ENCODE measurements at places on chromosomes 7 and 10. TPM values are rescaled to one million over a fixed set of nuclear protein-coding genes. Genes with fewer than 3 reads are reported as not detected.

DNA sequence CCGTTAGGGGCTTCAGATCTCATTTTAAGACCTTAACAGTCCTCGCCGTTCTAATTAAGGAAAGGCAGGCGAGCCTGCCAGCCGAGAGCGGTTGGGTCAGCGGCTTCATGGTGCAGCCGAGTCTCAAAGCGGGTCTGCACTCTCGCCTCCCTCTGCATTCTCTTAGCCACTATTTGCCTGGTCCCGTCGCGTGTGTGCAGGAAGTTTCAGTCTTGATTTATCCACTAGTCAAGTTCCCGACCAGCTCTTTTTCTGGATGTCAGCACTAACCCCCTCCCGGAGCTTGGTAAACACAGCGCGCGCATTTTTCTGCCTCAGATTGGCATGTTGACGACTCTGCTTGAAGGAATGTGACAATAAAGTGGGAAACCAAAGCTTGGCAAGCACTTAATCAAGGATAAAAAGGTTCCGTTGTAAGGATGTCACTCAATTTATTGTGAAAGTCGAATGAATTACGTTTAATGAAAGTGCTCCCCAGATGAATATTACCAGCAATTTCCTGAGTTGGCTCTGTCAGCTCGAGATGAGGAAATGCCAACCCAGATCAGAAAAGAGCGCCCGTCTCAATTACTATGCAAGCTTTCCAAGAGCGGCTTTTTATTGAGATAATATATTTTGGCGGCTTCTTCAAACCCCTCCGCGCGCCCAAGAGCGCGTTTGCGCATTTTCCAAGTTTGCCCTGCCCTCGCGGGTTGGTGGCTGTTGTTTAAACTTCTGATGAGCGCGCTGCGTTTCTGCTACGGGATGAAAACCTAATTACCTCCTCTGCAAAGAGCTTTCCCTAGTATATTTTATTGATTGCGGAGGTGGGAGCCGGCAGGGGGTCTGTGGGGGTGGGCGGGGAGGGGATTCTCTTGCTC lies 7.9 kb downstream of the NXPH1 start:
- no peak for ATAC-seq

DNA sequence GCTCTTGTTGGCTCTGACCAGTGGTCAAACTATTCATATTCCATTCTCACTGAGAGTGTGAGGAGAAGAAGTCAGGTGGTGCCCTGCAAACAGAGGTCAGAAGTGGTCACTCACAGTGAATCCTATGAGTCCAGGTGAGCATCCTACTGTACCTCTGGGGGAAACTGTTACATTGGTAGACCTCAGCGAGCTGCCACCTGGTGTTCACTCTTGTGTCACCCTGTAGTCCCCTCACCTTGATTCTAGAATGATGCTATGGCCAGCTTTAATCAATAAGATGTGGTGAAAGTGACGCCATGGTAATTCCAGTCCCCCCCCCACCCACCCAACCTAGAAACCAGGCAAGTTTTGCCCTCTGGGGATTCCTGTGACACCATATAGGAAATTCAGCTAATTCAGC lies 1.2 kb upstream of the AMPH start:
- ATAC-seq: no peak

DNA sequence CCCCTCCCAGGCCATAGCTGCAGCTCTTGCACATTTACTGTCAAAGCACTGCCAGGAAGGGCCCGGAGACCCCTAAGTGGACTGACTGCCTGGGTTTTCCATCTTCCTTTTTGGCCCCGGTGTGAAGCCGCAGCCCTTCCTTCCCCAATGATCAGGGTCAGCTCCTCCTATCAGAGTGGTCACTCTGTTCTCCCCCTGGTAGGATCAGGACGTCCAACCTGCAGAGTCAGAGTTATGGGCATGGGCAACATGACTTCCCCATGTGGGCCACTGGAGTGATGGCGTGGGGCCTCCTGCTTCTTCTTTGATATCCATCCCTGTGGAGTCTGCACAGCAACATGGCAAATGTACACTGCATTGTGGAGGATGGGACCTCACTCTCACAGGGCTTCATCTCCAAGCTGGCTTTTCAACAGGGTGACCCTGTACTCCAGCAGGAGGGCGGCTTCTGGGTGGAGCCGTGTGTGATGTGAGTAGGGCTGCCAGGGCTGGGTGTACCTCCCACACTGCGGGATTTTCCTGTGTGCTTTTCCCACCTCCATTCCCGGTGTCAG lies 6.4 kb upstream of the RAMP3 start:
- no peak for ATAC-seq

GRCh38 chr7:147833970-147834369 lies 756.6 kb upstream of the C7orf33 start:
- ATAC-seq: no peak

- ATAC-seq: no peak
These were observed 88.5 kb downstream of the ZNF33B start for GRCh38 chr10:42549851-42550250.

DNA sequence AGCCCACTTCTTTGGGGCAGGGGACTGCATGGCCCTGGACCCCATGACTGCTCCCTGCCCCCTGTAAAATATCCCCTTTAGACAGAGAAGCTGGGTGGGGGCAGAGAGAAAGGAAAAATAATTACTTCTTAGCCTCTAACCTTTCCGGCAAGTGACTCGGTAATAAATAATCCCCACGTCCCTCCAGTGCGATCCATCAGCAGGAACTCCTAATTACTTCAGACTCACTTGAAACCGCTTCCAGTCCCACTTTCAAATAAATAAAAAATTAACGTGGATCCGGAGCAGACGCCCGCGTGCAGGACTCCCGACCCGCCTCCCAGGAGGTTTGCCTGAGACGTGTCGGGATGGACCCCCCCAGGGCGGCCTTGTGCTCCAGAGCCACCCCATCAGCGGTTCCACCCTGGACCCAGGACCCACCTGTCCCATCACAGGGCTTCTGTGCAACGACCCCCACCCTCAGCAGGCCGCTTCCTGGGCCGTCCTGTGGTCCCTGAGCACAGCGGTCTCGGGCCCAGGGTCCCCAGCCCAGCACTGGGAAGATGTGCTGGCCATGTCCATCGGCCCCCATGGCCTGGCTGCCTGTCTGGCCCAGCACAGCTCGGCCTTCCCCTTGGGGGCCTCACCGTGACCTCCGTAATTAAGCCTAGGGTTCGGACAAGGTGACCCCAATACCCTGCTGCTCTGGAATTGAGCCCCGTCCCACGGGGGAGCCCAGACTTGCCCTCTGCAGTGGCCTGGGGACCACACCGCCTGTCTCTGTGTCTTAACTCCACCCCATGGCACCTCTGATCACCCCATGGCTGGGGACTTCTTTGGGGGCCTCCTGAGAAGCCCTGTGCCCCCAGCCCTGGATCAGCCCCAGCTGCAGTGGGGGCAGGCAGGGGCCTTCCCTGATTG lies 108.0 kb downstream of the UNCX start:
- peak; percentile 29 for ATAC-seq

GRCh38 chr7:96710544-96710943 lies 898 bp upstream of the SEM1 start:
- no peak for ATAC-seq

GRCh38 chr7:78528964-78529363 lies 730.4 kb downstream of the PHTF2 start:
- peak; percentile 96 for ATAC-seq

DNA sequence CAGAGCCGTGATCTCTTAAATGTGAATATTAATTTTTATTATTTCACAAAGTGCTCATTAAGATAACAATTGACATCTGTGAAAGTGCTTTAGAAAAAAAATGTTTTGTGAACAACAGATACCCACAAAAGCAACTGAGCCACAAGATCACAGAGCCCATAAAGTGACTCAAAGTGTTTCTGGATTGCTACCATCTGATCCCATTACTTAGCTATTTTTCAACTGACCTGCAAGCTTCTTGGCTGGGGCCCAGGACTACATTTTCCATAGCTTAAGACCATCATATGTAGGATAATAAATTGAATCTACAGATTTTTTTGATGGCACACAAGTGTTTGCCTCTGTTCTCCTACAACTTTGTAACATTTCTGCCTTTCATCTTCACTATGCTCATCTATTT lies 674.4 kb downstream of the PHTF2 start:
- ATAC-seq: no peak

GRCh38 chr10:1613511-1613910 lies 123.8 kb downstream of the ADARB2 start:
- ATAC-seq: no peak

GRCh38 chr10:71040846-71041605 lies 152.7 kb upstream of the PCBD1 start:
- peak; percentile 84 for ATAC-seq

DNA sequence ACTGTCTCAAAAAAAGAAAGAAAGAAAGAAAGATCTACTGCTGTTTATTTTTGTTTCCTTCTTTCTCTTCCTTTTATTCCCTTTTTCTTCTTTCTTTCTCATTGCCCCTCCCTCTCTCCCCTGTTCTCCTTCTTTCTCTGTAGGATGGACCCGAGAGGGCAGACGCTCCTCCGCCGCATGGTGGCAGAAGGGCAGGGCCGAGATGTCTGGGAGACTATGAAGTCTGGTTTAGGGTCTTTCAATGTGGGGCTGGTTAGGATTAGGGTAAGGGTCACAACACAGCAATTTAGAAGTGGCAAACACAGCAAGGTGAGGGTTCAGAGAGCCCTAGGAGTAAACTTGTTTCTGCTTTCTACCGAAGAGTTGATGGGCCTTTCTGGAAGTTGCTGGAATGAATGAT lies 45.7 kb upstream of the RASGEF1A start:
- no peak for ATAC-seq

- ATAC-seq: no peak
These were observed 82.9 kb downstream of the CDK14 start for GRCh38 chr7:90678986-90679385.

- ATAC-seq: no peak
These were observed 127.2 kb downstream of the DLG5 start for GRCh38 chr10:77799352-77799751.

DNA sequence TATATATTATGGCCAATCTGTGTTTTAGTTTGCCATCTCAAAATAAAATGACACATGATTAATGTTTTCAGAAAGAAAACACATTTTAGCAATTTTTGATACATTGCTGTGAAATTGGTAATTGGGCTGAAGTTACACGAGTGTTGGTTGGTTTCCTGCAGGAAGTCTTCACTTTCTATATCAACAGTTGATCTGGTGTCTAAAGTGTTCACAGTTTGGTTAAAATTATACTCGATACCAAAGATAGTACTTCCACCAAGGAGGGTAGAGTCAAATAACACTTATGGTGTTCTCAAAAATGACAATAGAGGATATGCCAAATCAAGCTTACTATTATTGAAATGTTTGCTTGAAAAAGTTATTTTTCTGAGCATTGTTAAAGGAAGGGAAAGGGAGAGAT lies 120.3 kb upstream of the GLCCI1 start:
- ATAC-seq: no peak

- ATAC-seq: no peak
These were observed 306.6 kb downstream of the WDR37 start for GRCh38 chr10:1362589-1363445.

- peak; percentile 38 for ATAC-seq
These were observed 126.4 kb upstream of the RSU1 start for GRCh38 chr10:16943295-16944285.

DNA sequence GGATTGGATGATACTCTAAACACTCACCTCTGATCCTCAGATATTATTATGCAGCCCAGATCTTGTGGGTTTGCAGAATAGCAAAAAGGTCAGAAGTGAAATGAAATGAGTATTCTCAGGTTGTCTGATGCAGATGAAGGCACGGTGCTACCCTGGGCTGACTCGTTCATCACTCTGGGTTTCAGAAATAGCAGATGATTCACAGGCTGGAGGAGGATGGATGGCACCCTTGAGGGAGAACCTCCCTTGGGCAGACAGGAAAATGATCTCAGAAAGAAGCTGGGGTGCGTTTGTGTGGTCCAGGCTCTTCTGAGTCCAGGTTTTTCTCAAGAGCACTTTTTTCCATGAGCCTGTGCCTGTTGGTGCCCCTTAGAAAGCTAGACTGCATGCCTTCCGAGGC lies 515.8 kb upstream of the MKI67 start:
- no peak for ATAC-seq

DNA sequence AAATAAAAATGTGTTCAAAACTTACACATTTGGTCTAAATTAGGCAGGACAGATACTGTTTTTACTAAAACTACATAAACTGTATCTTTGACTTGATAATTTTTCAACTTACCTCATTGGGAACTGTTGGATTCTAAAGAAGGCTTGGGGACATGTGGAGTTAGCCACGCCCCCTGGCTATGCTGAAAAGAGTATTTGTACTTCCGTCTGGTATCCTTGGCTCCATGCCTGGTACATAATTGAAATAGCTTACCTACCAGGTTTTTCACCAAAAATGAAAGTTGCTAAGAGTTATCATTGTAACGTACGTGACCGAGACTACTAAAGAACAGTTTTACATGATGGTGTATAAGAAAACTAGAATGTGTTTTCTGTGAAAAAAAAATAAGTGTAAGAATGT lies 604.8 kb upstream of the IGFBP3 start:
- ATAC-seq: no peak

- ATAC-seq: peak; percentile 22
These were observed 28.2 kb downstream of the PHYH start for GRCh38 chr10:13271552-13272163.

DNA sequence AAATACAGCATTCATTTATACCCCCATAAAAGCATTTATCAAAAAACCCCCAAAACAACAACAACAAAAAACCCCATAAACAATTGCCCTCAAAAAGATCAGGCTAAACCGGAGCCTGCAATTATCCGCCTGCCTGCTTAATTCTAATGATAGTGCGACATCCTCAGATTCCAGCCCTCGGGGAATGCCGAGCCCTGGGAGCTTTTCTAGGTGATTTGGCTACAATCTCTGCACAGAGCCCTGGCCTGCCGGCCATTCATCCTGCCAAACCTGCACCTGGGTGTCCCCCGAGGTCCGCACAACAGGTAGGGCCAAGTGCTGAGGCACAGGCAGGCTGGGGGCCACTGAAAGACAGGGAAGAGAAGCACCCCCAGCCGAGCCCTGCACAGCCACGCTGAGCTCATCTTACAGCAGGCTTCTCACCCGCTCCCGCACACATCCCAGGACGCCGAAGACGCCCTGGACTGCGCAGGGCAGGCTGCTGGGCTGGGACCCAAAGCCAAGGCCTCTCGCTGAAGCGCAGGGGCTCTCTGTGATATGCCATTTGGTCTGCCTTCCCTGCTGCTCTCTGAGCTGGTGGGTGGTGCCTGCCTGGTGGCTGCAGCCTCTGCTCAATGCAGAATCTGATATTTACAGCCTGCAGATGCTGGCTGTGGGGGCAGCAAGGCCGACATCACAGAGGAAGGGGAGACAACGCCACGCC lies 57.5 kb downstream of the CAMK2B start:
- no peak for ATAC-seq

DNA sequence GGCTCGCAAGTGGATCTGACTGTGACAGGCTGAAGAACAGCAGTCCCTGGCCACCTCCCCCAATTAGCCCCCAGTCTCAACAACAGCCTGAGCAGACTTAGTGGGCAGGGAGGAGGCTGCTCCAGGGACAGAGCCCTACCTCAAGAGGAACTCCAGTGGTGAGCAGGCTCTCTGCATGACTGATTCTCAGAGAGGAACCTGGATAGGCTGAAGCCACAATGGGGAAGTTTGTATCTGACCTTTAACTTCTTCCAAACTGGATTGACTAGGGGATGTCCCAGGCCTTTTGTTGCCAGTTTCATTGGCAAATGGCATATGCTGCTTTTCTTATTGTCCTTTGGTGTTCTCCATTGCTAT lies 93.0 kb downstream of the ARHGAP22 start:
- no peak for ATAC-seq

The MRLN gene
- total RNA-seq: 0.57 TPM

The SNCG gene
- total RNA-seq: 572 TPM

The PRSS37 gene
- total RNA-seq: 0.34 TPM

The GPRIN2 gene
- 1.9 TPM for total RNA-seq

The GPER1 gene
- total RNA-seq: 1.4 TPM
